ENCODE measurements at places on chromosomes 4 and X.

DNA sequence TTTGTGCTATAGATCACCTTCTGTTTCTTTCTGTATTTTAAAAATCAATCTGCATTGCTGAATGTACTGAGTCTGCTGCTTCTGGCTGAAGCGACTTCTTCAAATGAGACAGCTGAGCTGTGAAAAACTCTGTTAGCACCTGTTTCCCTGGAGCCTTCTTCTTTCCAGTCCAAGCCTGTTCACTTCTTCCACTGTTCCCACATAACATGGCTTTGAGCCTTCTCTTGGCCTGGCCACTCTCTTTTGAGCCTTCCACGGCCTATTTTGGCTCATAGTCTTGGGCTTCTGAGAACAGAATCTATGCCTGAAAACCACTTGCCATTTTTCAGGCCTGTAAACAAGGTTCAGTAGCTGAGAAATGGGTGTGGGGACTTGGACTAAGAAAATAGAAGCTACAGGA lies 132.9 kb upstream of the IGFBP7 start:
- DNase-seq, result no peak

DNA sequence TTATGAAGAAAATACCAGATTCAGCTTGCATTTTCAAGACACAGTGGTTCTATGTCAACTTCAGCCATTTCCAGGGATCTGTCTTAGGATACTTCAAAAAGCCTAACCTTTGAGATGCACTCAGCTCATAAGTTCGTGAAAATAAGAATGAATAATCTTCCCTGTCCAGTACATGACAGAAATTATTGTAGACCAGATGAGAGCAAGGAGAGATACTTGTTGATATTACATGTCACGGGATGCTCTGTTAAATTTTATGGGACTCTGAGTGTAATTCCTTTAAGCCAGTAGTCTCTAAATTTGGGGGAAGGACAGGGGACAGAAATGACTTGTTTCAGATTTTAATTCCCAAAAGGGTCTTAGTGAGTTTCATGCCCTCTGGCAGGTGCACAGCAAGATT lies 8.8 kb downstream of the TBL1X start:
- no peak for DNase-seq

DNA sequence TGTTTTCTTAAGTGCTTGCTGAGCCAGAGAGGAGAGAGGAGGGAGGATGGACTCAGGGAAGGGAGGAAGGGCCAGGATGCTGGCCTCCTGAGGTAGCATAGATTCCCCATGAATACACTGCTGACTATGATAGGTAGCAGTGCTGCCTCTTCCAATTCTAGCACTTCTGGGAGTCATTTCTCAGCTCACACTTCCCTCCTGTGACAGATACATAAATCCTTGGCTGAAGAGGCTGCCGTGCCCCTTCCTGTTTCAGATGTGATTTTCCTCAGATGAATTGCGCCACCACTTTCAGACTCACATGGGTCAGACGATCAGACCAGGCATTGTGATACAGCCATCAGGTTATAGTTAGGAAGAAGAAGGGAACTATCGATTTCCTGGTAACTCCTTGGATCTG lies 22.4 kb downstream of the TSC22D3 start:
- no peak for DNase-seq

GRCh38 chr4:140930557-140930956 lies 174.4 kb upstream of the TBC1D9 start:
- DNase-seq, result no peak

GRCh38 chr4:123144616-123145015 lies 222.2 kb upstream of the NUDT6 start:
- DNase-seq, result no peak

DNA sequence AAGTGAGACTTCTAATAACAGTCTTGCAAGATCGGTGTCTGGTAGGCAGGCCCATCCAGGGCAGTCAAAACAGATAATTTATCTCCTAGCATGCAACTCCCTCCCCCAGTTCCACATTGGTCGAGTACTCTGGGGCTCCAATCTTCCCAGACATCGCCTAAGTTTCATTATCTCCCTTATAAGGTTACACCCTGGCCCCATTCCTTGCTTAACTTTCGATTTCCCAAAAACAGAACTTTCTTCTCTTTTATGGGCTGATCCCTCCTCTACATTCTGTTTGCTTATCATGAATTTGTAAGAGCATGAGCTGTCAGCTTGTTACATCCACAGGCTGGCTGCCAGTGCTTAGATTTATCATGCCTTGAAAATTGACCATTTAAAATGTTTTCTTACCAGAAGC lies 471.3 kb downstream of the TECRL start:
- DNase-seq, result no peak

DNA sequence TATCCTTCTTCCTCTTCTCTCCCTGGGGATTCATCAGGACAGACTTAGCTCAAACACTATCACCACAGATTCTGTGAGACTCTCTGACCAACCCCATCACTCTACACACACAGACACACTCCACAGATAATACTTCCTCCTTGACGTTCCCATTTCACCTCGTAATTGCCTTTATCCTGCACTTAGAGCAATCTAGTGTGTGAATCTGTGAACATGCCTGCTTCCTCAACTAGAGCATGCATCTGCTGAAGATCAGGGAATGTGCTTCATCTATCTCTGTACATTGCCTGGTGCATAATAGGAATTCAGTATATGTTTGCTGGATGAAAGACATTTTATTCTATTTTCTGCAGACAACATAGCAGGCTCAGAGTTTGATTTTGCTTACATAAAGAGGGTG lies 25.1 kb upstream of the HS6ST2 start:
- DNase-seq, result no peak

DNA sequence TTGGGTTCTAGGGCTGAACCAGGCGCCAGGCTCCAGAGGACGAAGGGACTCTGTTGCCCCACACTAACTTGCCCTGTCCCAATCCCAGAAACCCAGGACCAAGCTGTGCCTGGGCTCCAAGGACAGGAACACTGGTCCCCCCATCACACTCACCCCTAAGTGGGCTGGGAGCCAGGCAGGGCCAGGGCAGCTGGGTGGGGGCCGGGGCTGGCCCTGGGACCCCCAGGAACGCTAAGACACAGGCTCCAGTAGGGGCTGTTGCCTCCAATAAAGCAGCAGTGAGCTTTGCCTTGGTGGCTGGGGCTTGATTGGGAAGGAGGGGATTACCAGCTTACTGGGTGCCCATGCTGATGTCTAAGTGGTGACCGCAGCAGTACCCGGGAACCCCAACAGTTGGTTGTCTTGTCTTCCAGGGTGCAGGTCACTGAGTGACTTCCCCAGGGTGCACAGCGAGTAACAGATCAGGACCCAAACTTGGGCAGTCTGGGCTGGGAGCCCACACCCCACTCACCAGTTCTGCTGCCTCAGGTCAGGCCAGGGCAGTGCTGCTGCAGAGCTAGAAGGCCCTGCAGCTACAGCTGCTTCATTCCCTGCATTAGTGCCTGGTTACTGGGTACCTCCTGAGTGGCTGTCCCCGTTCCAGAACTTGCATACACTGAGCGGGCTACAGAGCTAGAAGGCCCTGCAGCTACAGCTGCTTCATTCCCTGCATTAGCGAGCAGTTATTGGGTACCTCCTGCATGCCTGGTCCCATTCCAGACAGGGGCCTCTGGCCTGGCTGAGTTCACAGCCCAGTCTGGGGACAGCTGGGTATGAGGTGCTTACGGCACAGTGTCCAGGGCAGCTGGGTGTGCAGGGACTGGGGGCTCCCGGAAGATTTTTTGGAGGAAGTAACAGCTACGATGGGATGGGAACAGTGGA lies 9.4 kb upstream of the ADD1 start:
- no peak for DNase-seq

DNA sequence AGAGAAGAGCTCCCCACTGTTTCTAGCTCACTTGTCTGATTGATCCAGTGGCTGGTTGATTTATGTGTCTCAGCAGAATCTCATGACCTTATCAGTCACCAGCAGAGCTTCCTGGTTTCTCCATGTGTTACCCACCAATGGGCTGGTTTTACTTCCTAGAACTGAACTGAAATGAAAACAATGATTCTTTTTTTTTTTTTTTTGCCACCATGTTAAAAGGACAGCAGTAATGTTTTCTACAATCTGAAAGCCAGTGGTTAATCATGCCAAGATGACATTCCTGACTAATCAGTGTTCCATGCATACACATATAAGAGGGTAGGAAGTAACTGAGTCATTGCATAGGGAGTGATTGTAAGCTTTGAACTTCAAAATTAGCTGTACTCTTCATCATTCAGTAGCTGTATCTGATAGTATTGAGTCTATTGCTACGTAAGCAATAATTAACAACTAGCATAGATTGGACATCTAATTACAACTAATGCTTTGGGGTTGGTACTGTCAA lies 67.7 kb downstream of the SLC4A4 start:
- no peak for DNase-seq

DNA sequence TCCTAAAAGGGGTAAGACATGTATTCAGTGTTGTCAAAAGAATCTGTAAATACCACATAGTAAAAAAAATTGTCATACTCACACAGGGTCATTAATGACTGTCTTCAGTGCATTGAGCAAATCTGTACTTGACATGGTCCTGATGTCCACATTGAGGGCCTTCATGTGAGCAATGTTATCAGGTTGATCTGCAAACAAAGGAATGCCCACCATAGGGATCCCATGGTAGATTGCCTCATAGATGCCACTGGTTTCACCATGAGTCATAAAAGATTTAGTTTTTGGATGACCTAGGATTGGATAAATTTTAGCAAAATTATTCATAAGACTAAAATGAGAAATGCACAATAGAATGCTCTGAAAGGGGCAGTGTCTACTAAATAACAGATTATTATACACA lies 38.1 kb upstream of the UGT2B15 start:
- DNase-seq, result no peak

DNA sequence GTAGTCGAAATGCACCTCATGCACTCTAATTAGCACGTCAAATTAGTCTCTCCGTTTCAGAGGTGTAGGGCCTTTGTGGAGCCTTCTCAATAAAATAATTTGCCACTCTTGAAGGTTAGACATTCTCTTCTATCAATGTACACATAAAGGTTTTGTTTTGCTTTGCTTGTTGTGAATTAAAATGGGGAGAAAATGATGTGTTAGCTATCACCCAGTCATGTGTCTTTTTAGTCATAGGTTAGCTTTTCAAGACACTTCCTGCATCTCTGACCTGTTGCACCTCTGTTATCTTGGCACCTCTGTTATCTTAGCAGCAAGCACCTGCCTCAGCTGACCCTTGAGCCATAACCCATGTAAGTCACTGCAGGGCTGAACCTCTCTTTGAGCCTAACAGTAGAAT lies 936 bp downstream of the TMEM144 start:
- no peak for DNase-seq

DNA sequence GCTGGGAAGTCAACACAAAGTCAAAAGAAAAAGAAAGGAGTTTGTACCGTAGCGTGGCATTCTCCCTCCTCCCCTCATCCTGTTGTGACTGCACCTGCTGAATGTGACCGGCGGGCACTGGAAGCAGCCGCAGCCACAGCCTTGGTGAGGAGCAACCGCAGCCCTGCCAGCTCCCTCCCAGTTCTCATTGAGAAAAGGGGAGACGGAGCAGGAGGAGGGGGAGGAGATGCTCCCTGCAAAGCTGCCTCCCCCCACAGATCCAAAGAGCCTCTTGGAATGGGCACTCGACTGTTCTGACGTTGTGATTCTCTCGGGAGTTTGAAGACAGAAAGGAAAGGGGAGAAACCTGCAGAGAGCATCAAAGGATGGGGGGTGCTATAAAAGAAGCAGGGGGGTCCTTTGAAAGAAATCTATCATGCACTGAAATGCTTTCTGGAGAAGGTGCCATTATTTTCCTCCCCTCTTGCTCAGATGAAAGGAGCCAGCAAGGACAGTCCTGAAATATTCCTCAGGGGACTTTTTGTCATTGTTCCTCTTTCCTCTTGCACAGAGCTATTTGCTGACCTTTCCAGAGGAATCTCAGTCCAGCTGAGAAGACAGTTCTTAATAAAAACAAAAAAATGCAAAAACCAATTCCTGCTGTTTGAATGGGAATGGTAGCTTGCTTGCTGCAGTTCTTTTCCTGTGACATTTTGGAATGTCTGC lies 429.7 kb downstream of the MAPK10 start:
- DNase-seq, result no peak

- no peak for DNase-seq
Observed at GRCh38 chr4:67785528-67785927, 31.3 kb upstream of the GNRHR start.

GRCh38 chrX:13147733-13148132 lies 103.3 kb upstream of the FAM9C start:
- no peak for DNase-seq

GRCh38 chr4:55876387-55876786 lies 22.9 kb downstream of the EXOC1 start:
- DNase-seq, result no peak

- DNase-seq, result no peak
Observed at GRCh38 chrX:151536571-151536970, 26.9 kb upstream of the PASD1 start.

DNA sequence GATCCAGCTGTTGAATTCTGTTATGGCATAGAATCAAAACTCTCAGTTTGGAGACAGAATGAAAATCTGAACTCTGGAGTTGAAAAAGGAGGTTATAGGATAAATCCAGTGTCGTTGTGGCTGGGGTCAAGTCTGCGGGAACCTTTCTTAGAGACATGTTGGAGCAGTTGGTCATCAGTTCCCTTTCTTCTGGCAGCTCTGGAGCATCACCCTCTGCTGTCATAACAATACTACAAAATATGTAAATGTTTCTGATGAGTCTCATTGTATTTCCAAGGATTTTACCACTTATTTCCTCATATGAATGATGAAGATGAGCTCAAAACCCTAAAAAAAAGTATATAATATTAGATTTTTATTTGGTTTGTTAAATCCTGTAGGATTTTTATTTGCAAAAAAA lies 7.5 kb downstream of the TLR10 start:
- DNase-seq, result no peak

GRCh38 chr4:145870155-145871020 lies 68.2 kb downstream of the ZNF827 start:
- DNase-seq, result no peak

GRCh38 chr4:56276547-56276946 lies 110.7 kb downstream of the AASDH start:
- DNase-seq, result no peak

- no peak for DNase-seq
Observed at GRCh38 chr4:38204339-38205035, 244.3 kb downstream of the PTTG2 start.

DNA sequence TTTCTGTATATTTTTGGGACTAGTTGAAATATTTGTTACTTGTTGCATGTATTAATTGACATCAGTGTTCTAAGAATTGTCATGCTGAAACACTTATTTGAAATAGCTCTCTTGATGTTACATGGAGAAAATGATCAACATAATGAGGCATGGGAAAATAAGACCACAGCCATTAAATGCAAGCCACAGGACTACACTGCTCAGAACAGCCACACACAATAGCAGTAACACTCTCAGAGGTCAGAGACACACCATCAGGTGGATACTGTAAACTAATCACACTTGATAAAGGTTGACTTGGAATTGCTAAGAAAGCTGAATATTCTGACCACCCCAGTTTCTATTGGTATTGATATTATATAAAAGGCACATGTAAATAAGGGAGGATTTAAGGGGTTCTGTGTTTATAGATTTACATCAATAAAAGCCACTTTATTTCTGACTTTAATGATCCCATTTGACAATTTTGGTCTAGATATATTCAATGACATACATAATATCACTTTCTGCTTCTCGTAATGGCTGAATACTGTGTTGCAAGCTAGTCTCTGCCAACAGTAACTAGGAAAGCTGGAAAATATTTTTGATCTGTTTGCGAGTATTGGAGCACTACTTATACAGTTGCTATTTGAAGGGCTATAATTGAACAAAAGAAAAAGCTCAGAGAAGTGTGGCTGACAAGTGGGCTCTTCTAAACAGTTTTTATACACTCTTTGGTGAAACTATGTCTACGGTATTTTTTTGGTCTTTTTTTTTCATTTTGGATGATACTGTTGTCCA lies 876.5 kb upstream of the INTU start:
- no peak for DNase-seq

All from activated CD4-positive, alpha-beta T cell treated with anti-CD3 and anti-CD28 coated beads, Interleukin-2, amount 50 U/mL, for 48 hours (primary cell).